ENCODE measurements at places on chromosomes 4 and X. TPM values are rescaled to one million over a fixed set of nuclear protein-coding genes. Genes with fewer than 3 reads are reported as not detected.

- DNase-seq: peak; percentile 81
Measured at GRCh38 chr4:123350191-123350544, 46.4 kb upstream of the SPRY1 start.

The EDNRA gene
- total RNA-seq: 3.3 TPM

GRCh38 chr4:120704538-120704937 is 218.0 kb downstream of the PRDM5 start:
- no peak for DNase-seq

- DNase-seq: peak; percentile 94
Measured at GRCh38 chr4:123488916-123489315, 92.3 kb downstream of the SPRY1 start.

The UGT2B7 gene
- total RNA-seq: 137 TPM

The CDKL5 gene
- 9.3 TPM for total RNA-seq

DNA sequence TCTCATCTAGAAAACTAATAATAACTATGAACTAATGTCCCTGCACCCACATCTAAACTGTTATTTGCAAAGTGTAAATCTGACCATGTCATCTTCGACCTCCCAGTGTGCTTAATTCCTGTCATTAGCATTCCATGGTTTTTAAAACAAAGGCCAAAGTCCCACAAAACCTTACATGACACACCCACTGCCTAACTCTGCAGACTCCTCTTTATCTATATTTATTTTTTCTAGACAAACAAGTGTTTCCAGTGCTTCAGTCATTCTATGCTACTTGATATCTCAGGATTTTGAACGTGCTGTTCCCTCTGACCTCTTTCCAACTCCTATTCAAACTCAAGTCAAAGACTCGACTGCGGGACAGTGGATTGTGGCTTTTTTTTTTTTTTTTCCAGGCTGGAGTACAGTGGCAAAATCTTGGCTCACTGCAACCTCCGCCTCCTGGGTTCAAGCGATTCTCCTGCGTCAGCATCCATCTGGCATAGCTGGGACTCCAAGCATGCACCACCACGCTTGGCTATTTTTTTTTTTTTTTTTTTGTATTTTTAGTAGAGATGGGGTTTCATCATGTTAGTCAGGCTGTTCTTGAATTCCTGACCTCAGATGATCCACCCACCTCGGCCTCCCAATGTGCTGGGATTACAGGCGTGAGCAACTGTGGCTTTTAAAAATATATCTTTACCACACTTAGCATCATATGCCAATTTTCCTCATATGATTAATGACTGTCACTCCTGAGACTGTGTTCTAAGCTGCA is 1511.0 kb downstream of the ARAP2 start:
- DNase-seq: peak; percentile 1

DNA sequence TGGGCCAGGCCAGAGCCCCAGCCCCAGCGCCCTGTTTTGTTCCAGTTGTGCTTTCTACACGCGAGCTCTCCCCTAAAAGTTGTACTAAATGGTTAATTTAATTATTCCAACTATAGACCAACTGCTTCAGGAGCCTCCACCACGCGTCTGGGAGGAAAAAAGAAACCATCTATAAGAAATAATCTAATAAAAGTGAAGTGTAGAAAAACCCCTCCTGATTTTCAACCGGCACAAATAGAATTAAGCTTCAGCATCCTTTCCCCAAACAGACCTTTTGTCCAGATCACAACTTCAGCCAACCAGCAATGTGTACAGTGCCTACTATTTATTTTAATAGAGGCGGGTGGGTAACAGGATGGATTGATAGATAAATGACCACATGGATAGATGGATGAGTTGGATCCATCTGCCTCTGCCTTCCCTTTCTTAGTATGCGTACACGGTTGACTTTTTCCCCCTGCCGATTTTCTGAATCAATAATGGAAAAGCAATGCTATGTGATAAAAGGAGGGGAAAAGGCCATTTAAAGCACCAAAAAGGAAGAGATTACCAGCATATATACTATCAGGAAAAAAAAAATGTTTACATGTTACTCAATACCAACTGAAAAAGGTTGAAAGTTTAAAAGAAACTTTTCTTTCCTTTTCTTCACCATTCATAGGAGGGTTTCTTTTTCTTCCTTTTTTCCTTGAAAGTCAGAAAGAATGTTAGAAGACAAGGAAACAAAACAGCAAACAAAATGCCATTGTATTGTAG is 3.7 kb upstream of the PHOX2B start:
- DNase-seq: no peak

The PAGE2B gene
- not detected for total RNA-seq

DNA sequence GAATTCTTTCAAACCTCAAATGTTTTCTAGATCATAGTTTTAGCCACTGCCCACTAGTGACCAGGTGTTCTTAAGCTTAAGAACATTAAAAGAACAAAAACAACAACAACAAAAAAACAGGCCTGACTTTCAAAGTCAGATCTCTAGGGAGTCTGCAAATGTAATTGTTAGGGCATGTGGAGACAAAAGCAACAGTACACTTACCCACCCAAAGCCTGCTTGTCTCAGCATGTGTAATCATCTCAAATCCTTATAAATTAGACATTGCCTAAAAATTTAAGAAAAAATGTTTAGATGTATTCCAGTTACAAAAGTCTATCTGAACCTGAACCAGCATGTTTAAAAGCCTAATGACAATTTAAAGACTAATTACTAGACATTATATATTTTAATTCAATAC is 79.9 kb downstream of the SLC7A11 start:
- no peak for DNase-seq

GRCh38 chr4:13088726-13089658 is 395.1 kb downstream of the RAB28 start:
- no peak for DNase-seq

DNA sequence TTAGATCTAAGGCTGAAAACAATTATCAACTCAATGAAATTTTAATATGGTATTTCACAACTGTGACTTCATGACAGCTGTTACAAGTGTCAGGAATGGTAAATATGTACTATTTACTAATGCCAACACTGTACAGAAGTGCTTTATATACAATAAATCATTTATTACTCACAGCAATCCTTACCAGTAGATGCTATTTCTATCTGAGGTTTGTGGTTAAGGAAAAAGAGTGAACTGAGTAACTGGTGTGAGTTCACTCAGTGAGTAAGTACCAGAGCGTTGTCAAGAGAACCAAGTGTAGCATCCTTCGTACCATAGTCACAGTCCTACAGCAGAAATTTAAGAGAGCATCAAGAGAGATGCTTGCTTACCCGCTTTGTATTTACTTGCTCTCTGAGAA is 23.3 kb downstream of the MTHFD2L start:
- no peak for DNase-seq

All from renal cortical epithelial cell (primary cell).